ENCODE measurements at places on chromosomes 2 and 18.
A peak's percentile ranks its signal among the peaks of the same experiment; 100 is the strongest.

DNA sequence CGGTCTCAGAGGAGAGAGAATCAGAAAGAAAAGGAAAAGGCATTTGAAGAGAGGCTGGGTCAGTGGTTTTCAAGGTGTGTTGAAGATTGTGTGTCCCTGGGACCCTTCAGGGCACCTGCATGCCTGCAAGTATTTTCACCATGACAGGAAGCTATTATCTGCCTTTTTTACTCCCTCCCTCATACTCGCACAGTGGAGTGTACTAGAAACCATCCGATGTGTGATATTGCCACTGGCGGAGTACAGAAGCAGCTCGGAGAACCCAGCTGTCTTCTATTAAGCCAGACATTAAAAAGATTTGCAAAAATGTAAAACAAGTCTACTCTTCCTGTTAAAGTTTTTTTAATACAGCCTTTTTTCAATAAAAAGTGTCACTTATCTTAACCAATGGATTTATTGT lies 33.7 kb upstream of the RFX8 start:
- no peak for DNase-seq

DNA sequence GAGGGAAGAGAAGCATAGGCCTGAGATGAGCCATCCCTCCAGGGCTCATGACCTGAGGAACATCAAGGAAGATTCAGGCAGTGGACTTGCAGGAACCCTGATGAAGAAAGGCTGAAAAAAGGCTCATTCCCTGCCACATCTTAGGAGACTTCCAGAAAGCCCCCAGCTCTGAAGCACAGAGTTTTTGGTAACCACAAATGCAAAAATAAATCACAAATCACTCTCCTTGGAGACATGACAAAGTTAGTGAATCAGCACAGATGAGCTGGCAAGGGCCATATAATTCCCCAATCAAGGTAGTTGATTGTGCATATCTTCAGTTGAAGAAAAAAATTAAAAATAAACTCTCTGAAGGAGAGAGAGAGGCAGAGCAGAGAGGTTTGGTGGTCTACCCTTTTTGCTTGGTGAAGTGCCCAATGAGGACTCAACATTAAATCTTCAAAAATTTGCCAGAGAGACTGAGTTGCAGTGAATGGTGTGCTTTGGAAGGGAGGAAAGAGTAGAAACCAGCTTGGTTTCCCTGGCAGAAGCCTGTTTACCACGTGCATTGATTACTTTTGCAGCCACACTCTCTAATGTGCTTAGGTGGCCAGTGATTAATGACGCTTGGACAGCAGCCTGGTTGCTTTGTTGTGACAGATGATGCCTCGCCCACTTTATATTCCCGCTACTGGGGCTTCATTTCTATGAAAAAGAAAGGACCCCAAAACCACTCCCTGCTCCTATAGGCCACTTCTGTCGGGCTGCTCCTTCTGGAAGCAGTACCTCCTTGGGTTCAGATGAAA lies 257.4 kb upstream of the SLC14A2 start:
- DNase-seq = no peak

GRCh38 chr2:99389946-99390345 lies 52.8 kb downstream of the EIF5B start:
- no peak for DNase-seq

DNA sequence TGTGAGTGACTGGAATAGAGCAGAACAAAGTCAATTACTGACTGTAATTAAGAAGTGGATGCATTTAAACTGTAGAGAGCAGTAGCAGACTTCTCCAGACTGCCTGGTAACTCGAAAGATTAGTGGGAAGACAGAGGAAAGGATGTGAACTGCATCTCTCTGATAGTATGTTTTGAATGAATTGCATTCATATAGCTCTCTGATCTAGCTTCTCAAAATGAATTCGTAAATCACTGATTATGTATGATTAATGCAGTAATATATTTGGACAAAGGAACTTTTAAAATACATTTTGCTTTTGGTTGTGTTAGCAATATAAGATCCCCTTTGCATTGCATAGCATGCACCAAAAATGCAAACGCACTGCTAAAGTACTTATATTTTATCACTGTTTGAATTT lies 304.0 kb downstream of the ARHGAP15 start:
- DNase-seq = no peak

DNA sequence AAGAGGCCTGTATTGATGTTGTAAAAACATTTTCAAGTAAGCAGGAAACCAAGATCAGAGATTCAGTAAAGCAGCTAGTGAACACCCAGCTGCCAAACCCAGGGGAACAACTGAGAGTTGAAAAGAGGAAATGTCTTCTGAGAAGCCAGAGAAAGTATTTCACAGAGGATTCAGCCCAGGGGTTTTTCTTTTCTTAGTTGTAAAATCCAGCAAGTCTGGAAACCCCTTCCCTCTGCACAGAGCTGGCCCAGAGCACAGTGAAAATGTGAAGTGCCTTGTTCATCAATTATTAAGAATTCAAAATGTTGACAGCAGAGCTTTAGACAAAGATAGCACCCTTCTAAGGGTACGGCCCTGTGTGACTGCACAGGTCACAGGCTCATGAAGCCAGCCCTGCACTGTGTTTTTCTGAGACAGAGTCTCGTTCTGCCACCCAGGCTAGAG lies 28.4 kb downstream of the AFF3 start:
- no peak for DNase-seq

- DNase-seq = no peak
Measured at GRCh38 chr2:213227458-213227857, 56.8 kb upstream of the SPAG16 start.

GRCh38 chr2:106953779-106954178 lies 67.8 kb upstream of the ST6GAL2 start:
- DNase-seq = no peak

GRCh38 chr18:41237317-41237716 lies 717.7 kb upstream of the PIK3C3 start:
- DNase-seq = no peak

- no peak for DNase-seq
Measured at GRCh38 chr2:118128826-118129225, 40.6 kb downstream of the INSIG2 start.

DNA sequence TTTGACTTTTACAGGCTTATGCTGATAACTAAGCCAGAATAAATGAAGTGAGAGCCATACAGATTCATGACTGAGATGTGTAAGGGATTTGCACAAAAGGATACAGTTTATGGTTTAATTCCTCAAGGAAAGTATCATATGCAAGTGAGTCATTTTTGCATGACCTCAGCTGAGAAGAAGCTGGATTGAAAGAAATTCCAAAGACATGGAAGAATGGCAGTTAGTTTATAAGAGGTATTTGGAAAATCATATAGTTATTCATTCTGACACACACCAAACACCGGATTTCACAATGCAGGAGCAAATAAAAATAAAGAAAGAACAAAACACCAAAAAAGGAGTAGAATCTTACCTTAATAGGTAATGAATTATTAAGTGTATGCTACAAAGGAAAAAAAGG lies 83.2 kb upstream of the RND3 start:
- peak; percentile 74 for DNase-seq

- DNase-seq = no peak
Measured at GRCh38 chr18:48842259-48843061, 108.3 kb downstream of the SMAD7 start.

GRCh38 chr2:229445019-229445418 lies 173.9 kb upstream of the PID1 start:
- DNase-seq = peak; percentile 76

DNA sequence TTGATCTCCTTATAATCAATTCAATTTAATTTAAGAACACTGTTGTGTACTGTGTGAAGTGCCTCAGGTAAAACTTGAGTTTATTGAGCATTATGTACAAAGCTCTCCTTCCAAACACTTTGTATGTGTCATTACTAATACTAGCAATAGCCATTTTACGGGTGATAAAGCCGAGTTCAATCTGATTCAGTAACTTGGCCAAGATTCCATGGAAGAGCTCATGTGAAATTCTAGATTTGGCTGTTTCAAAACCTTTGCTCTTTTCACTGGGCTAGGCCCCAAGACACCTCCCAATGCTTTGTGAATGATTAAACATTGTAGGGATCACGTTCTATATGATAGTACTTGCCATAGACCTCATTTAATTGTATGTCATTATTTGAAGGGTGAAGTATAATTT lies 8.9 kb upstream of the NFE2L2 start:
- DNase-seq = no peak

- no peak for DNase-seq
Measured at GRCh38 chr18:48795696-48796095, 155.1 kb downstream of the SMAD7 start.

- DNase-seq = no peak
Measured at GRCh38 chr2:240604291-240604938, 17.9 kb downstream of the CAPN10 start.

DNA sequence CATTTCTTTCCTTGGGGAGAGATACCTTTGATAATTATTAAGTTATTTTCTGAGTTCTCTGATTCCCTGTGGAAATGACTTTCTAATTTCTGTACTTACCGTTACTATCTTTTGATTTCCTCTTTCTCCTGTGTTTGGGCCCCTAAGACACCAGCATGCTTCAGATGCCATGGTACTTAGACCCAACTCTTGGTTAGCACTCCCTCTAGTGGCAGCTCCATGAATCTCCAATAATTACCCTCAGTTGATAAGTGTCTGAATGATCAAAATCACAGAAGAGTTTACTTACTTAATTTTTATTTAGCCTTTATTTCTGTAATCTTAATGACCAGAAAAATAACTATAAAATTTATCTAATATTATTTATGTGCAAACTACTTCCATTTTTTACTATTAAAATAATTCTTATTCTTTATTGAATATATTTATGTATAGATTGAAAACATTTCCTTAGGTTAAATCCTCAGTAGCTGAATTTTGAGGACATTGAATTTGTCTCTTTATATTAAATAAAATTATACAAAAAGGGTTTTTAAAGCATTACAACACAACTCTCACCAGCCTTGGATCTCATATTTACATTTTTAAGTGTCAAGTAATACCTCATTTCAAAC lies 300.4 kb downstream of the KCNS3 start:
- DNase-seq = peak; percentile 39
